ENCODE measurements at places on chromosomes 5 and 9.

DNA sequence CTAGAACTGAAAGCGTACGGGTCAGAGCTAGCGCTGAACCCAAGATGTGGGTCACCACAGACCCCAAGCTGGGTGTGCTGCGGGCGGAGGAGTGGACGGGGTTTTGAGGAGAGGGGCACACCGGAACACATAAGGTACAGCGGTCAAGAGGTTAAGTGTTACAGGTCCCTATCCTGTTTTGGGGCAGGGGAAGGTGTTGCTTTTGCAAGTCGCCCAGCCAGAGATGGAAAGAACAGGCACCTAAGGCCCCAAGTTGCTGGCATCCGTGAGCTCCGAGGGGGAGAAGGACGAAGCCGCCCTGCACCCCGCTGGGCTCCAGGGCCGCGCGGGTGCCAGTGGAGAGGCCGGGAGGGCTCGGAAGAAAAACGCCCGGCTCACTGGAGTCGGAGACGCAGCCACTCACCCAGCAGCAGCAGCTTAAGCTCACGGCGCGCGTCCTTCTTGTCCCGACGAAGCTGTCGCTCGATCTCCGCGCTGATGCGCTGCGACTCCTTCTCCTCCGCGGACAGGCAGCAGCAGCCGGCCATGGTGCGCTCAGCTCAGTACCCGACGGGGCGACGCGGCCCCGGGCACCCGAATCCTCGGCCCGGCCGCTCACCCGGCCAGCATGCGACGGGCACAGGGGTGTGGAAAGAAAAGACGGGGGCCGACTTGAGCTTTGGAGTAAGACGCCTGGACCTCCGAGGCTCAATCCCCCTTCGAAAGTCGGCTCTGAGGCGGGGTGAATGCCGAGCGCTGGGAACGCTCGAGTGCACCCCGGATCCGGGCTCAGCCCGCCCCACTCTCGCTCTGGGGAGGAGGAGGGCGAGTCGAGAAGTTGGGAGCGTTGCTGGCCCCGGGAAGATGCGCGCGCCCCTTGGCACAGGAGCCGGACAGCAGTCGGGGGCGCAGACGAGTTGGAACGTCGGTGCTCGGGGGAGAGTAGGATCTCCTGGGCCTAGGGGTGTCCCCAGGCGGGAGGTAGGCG lies 572 bp downstream of the GNA14 start:
- DNase-seq = no peak

DNA sequence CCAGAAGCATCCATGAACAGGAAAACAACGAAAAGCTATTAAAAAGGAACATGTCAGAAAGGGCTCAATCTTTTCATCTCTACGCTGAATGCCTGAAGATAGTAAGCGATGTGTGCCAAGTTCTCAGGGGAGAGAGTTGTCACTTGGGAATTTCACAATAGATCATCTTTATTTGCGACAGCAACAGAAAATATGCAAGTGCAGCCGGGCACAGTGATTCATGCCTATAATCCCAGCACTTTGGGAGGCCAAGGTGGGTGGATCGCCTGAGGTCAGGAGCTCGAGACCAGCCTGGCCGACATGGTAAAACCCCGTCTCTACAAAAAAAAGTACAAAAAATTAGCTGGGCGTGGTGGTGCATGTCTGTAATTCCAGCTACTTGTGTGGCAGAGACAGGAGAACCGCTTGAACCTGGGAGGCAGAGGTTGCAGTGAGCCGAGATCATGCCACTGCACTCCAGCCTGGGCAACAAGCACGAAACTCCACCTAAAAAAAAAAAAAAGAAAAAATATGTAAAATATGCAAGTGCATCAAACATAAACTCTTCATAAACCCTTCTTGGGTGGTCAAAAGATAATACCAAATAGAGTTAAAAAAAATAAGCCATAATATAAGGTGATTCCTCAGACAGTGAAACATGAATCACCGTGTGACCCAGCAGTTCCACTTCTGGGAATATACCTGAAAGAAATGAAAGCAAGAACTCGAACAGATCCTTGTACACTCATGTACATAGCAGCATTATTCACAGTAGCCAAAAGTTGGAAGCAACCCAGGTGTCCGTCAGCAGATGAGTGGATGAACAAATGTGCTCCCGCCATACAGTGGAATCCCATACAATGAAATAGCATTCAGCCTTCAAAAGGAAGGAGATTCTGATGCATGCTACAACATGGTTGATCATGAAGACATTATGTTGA lies 16.2 kb downstream of the SFXN1 start:
- no peak for DNase-seq

GRCh38 chr9:120289990-120290975 lies 289.7 kb downstream of the CDK5RAP2 start:
- no peak for DNase-seq

GRCh38 chr5:126971455-126972031 lies 58.8 kb downstream of the MARCHF3 start:
- no peak for DNase-seq

GRCh38 chr5:126360467-126360866 lies 62.7 kb upstream of the GRAMD2B start:
- no peak for DNase-seq

DNA sequence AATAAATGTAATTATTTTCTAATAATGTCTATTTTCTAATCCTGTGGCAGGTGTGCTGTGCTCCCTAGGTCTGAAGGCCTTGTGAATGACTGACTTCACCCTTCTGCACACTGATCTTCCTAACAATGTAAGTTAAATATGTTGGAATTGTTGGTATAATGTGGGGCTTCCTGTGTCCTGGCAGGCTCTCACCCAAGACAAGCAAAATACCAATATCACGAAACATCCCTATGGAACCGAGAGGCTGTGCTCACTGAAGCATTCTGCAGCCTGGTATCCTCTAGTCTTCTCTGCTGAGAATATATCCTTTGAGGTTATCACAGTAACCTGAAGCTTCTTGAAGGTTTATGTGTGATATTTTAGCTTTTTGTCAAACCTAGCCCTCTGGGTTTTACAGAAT lies 159.4 kb downstream of the GABRB2 start:
- DNase-seq = no peak

GRCh38 chr5:29054282-29054681 lies 2015.9 kb upstream of the CDH9 start:
- no peak for DNase-seq

- DNase-seq = no peak
Observed at GRCh38 chr9:129584136-129584535, 36.8 kb downstream of the C9orf50 start.

DNA sequence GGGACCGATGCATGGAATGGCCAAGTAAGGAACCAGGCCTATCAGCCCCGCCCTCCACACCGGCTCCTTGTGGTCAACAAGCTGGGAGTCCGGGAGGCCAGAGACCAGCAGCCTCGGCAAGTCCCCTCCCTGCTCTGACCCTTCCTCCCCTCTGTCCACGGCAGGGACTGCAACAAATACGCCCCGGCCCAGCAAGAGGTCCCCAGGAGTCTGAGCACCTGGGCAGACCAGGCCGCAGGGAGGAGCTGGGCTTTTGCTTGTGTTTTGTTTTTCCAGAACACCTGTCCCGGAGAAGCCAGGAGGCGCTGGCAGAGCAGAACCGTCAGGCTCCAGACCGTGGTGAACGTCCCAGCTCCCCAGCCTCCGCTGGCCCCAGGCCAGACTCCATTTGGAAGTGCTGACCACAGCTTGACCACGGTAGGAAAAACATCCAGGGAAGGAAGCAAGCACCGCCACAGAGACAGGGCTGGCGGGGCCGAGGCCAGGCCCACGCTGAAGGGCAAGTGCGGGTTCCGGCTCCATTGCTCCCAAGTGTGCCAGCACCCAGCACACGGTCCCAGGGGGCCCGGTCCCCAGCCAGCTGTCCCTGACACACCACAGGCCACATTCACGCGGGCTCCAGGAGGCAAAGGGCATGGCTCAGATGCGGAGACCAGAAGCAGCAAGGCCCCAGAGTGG lies 56.7 kb downstream of the VAV2 start:
- no peak for DNase-seq

Data from T1000 (cell line).